ENCODE measurements at places on chromosomes 1 and 21.

DNA sequence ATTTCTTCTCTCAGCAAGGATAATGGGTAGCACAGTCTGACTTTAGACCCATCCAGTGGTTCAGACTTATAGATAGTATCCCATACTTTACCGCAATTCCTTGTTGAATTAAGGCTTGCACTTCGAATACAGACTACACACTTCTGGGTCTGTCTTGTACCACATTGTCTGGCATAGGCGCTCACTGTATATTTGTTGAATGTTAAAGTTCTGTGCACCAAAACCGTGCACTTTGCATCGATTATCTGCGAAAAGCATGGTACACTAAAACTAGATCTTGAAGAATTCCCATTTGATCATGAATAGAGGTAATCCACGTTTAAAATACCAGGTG lies 556 bp upstream of the RYR2 start:
- no peak for DNase-seq

DNA sequence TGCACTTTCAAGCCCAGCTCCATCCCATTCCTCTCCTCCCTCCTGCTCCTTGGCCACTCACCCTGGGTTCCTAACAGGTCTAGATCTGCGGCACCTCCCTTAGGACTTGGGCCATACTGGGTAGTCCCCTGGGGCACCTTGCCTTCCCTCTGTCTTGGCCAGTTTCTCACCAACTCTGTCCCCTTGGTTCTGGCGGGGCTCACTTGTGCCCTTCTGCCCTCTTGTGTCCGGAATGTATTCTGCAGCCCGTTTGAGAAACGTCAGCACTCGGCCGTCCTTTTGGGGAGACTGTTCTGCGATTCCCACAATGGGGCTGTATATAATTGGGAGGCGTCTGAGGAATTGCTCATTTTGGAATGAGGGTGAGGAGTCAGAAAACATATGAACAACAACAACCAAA lies 162.4 kb downstream of the ZSCAN20 start:
- DNase-seq: peak; percentile 13

GRCh38 chr1:175043824-175044223 lies 20.6 kb upstream of the MRPS14 start:
- no peak for DNase-seq

GRCh38 chr1:227215863-227216510 lies 102.3 kb downstream of the CDC42BPA start:
- DNase-seq: no peak

- DNase-seq: no peak
Measured at GRCh38 chr1:222529181-222529580, 18.7 kb downstream of the HHIPL2 start.

DNA sequence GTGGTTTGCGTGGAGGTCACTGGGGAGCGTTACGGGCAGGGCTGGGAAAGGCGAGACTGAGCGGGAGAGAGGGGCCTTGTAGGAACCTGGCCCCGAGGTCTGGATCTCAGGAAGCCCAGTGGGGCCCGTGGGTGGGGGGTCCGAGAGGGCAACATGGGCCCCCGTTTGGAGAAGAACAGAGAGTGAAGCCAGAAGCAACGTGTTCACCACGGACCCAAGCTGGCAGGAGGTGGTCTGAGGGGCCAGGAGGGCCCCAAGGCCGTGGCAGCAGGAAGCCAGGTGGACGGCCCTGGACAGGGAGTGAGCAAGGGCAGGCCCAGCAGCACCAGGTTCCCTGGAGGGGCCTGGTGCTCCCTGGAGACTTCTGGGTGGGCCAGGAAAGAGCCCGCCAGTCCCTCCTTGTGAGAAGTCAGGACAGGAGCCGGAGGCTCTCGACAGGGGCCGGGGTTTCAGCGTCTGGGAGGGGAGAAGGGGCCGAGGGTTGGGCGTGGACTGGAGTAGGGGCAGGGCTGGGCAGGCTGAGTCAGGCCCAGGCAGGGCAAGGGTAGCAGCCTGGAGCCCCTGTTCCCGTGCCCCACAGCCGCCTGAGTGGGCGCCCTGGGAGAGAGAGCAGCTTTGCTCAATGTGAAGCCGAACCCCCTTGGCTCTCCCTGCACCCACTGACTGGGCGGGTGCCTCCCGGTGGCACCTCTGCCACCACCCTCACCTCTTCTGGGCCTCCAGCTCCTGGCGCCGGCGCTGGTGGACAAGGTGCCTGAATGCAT lies 33.5 kb downstream of the CFAP74 start:
- DNase-seq: no peak

- DNase-seq: no peak
Measured at GRCh38 chr1:203649551-203649998, 22.9 kb downstream of the ATP2B4 start.

- peak; percentile 51 for DNase-seq
Measured at GRCh38 chr1:51627672-51628071, 10.8 kb downstream of the OSBPL9 start.

- DNase-seq: no peak
Measured at GRCh38 chr1:39969531-39970270, 14.8 kb downstream of the MFSD2A start.

GRCh38 chr1:200206340-200206739 lies 178.8 kb downstream of the NR5A2 start:
- no peak for DNase-seq

DNA sequence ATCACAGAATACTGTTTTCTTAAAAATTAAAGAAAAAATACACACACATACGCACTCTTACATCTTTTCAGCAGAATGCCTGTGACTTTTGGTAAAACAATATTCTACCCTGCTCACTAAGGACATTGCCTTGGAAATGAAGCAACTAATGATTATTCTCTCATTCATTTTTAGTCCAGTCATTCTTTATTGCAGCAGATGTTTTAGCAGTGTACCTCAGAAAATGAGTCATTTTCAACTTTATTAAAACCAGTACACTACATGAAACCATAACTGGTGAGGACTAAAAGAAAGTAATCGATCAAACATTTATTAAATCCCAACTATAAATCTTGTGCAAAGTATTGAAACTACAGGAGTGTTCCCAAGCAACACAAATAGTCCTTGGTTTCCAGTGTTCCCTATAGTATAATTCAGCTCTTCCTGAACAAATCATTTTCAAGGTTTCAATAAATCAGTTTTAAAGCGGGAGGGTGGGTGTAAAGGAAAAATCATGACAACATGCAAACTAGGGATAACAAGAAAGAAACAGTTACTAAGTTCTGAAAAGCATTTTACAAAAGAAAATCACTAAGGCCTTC lies 114.2 kb downstream of the ADGRL4 start:
- DNase-seq: no peak

GRCh38 chr1:220878191-220879075 lies 810 bp upstream of the HLX start:
- peak; percentile 78 for DNase-seq

GRCh38 chr21:41289431-41289830 lies 27.2 kb upstream of the FAM3B start:
- DNase-seq: no peak

GRCh38 chr1:29896300-29896699 lies 660.0 kb downstream of the PTPRU start:
- DNase-seq: no peak

GRCh38 chr1:44714944-44715571 lies 15.9 kb downstream of the RNU5D-1 start:
- DNase-seq: peak; percentile 85

GRCh38 chr1:236469466-236469865 lies 54.3 kb upstream of the LGALS8 start:
- no peak for DNase-seq

Measured in inflammatory macrophage (primary cell).